Gastroesophageal sphincter (tissue), 4 donors: ENCODE measurements at places on chromosomes 1 and 21.

DNA sequence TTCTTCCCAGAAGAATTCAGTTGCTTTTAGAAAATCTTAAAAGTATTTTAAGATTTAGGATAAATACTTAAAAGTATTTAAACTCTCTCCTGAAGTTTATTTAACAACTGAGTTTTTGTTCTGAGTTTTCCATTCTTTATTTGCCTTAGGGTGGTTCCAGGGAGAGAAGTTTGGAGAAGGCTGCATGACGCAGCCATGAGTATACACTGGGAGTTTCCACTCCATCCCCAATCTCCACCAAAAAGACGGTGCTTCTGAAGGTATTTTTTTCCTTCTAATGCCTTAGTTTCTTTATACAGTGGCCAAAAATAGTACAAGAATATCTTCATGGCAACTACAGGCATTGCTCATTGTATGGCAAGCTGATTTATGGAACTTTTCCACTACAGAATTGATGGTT is 122.7 kb downstream of the ST6GALNAC5 start:
- H3K27me3 ChIP-seq = no peaks in the 10 kb centered on the region
- no peak overlapping the region for H3K27ac ChIP-seq
- no peaks in the 10 kb centered on the region for H3K4me1 ChIP-seq
- no peaks in the 10 kb centered on the region for H3K36me3 ChIP-seq
- ATAC-seq = no peak

DNA sequence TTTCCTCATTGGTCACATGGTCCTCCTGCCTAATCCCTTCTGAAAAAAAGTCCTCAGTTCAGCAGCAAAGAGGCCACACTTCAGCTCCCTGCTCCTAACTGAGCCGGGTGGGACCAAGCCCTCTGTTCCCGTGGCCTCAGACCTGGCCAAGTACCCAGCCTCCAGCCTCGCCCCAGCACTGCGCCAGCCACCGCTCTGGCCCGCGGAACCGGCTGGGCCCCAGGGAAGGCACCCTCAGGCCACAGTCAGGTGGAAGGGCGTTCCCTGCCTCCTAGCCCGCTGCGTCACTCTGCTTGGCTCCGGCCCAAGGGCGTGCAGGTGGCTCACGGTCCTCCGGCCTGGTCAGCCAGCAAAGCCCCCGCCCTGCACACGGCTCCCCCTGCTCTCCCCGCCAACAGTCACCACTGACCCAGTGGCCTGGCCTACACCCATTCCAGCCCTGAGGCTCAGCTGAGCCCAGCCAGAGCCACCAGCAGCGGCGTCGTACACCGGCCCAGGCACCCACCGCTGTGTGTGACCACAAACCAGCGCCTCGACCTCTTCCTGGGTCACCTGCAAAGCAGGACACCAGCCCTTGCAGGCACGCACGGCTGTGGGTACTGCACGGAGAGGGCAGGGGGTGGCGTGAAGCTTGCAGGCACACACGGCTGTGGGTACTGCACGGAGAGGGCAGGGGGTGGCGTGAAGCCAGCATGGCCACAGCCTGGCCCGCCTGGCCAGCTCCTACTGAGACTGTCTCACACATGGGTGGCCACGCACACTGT is 19.4 kb downstream of the NADK start:
- H3K27ac ChIP-seq = peak overlapping the region; percentile 8
- ATAC-seq = peak; percentile 75
- no peaks in the 10 kb centered on the region for H3K27me3 ChIP-seq
- H3K36me3 ChIP-seq = no peaks in the 10 kb centered on the region
- H3K4me1 ChIP-seq = peaks cover 22% of the 10 kb centered on the region
- H3K4me3 ChIP-seq = no peak overlapping the region

DNA sequence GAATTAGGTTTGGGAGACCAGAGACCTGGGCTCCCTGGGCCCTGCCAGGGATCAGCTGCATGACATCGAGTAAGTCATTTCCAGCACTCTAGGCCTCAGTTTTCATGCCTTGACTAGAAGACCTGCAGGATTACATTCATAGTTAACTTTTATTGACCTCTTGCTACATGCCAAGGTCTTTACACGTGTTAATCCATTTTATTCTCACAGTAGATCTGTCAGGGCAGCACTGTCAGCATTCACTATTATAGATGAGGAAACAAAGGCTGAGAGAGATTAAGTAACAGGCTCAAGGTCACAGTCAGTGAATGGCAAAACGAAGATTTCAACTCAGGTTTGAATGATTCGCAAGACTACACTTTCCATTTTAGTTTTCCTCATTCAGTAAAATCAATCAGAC is 37.0 kb downstream of the PGM1 start:
- no peaks in the 10 kb centered on the region for H3K27me3 ChIP-seq
- H3K4me1 ChIP-seq = no peaks in the 10 kb centered on the region
- no peak for ATAC-seq
- no peak overlapping the region for H3K4me3 ChIP-seq

GRCh38 chr1:192629612-192630011 is 6.3 kb upstream of the RGS13 start:
- H3K36me3 ChIP-seq = no peaks in the 10 kb centered on the region
- no peaks in the 10 kb centered on the region for H3K27me3 ChIP-seq
- ATAC-seq = no peak
- H3K4me3 ChIP-seq = no peak overlapping the region

DNA sequence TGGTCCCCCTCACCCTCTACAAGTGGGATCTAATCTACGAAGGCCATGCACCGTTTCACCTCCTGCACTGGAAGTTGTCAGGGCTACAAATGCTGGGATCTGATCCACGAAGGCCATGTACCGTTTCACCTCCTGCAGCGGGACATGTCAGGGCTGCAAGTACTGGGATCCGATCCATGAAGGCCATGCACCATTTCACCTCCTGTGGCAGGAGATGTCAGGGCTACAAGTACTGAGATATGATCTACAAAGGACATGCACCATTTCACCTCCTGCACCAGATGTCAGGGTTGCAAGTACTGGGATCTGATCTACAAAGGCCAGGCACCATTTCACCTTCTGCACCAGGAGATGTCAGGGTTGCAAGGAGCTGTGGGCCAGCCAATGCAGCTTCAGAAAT is 7.0 kb downstream of the ALDH4A1 start:
- no peaks in the 10 kb centered on the region for H3K27me3 ChIP-seq
- H3K4me3 ChIP-seq = no peak overlapping the region
- H3K27ac ChIP-seq = no peak overlapping the region
- peaks cover 17% of the 10 kb centered on the region for H3K36me3 ChIP-seq

- no peak overlapping the region for H3K27ac ChIP-seq
- H3K36me3 ChIP-seq = no peaks in the 10 kb centered on the region
- ATAC-seq = no peak
- no peak overlapping the region for H3K4me3 ChIP-seq
- H3K4me1 ChIP-seq = peaks cover 7% of the 10 kb centered on the region
Measured at GRCh38 chr1:16046842-16047241, 3.3 kb downstream of the CLCNKB start.

- H3K4me3 ChIP-seq = no peak overlapping the region
- H3K4me1 ChIP-seq = no peaks in the 10 kb centered on the region
- no peak overlapping the region for H3K27ac ChIP-seq
- no peaks in the 10 kb centered on the region for H3K36me3 ChIP-seq
- ATAC-seq = no peak
Measured at GRCh38 chr1:89900791-89901708, 80.2 kb downstream of the LRRC8D start.

DNA sequence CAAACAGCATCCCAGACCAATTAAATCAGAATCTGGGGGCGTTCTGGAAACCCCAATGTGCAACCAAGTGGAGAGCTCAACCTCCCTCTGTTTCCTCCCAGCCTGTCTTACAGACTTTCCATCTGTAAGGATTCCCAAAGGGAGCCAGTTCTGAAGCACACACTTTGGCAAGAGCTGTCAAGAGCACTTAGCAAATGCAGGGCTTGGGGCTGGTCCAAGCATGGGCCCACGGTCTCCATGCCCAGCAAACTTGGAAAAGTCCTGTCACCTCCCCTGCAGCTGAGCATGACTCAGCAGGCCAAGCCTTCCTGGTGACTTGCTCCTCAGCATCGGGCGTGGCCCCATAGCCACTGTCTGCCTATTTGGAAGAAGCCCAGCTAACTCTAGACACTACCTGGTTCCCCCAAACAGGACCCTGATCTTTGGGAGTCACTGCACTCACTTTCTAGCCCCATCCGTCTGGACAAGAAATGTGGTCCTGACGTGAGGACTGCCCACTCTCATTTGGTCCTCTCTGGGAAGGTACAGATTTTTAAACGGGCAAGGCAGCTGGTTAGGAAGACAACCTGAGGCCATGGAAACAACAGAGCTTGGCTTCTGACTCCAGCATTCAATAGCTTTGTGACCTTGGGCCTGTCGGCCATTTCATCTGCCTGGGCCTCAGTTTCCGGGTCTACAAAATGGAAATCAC is 16.9 kb downstream of the SLC2A1 start:
- peaks cover 4% of the 10 kb centered on the region for H3K4me1 ChIP-seq
- H3K4me3 ChIP-seq = no peak overlapping the region
- peak; percentile 64 for ATAC-seq
- peaks cover 41% of the 10 kb centered on the region for H3K36me3 ChIP-seq
- H3K27ac ChIP-seq = peak overlapping the region; percentile 38
